ENCODE measurements at places on chromosomes 2 and 18. TPM values are rescaled to one million over a fixed set of nuclear protein-coding genes. Genes with fewer than 3 reads are reported as not detected.
A peak's percentile ranks its signal among the peaks of the same experiment; 100 is the strongest.

Gene FAM210A
- 28.1 TPM for total RNA-seq

Gene SLC5A6
- total RNA-seq, result 115 TPM

DNA sequence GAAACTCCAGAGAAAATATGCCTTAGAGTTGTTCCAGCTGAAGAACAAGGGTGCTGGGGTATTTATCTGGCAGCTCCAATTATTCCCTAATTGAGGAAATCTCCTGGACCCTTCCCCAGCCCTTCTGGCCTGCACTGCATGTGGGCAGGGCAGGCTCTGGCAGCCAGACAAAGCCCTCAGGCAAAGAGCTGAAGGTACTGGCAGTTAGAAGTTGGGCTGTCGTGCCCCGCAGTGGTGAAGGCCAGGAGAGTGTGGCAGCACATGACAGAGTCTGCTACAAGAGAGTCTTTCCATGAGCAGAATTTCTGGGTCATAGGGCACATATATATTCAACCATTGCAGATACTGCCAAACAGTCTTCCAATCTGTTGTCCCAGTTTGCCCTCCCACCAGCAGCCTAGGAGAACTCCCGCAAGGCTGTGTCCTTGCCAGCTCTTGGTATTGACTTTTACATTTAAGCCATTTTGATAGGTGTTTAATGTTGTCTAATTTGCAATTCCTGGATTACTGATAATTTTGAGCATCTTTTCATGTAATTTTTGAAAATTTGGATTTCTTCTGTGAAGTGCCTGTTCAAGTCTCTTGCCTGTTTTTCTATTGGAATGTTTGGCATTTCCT is 26.6 kb downstream of the ONECUT2 start:
- DNase-seq, result no peak

DNA sequence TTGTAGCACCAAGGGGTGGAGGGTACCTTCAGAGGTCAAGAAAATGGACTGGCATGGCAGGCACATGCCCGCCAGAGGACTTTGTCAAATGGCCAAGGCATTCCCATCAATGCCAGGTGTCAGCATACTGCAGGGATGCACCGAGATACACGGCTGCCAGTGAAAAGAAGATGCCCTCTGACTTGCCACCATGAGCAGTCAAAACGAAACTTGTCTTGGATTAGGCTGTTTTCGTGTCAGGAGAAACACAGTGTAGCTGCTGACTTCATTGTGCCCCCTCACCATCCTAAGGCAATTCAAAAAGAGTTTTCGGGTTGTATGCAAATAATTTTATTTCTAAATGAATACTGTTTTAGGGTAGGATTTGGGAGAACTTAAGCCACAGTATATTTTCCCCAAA is 181.5 kb downstream of the NAPG start:
- no peak for DNase-seq

GRCh38 chr2:113406114-113406513 is 31.4 kb upstream of the ZNG1B start:
- DNase-seq, result peak; percentile 73

- no peak for DNase-seq
Observed at GRCh38 chr2:188319838-188320237, 28.2 kb downstream of the GULP1 start.

DNA sequence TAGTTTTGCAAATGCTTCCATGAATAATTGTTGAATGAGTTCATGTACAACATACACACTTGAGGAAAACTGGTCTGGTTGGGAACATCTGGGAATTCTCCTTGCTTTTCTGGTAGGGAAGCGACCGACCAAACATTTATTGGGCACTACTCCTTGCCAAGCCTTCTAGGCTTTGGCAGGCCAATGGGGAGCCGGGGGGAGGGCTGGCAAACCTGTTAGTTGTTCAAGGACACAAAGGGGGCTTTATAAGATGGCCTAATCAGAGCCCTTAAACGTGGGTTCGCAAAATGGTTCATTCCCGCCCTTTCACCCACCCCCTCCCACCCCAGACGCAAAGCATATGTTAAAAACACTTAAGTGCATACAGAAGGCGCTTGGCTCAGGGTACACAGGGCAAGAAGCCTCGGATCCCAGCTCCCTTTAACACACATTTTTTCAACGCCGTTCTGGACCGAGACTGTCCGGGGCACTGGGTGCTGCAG is 844 bp upstream of the VSNL1 start:
- DNase-seq, result peak; percentile 88

DNA sequence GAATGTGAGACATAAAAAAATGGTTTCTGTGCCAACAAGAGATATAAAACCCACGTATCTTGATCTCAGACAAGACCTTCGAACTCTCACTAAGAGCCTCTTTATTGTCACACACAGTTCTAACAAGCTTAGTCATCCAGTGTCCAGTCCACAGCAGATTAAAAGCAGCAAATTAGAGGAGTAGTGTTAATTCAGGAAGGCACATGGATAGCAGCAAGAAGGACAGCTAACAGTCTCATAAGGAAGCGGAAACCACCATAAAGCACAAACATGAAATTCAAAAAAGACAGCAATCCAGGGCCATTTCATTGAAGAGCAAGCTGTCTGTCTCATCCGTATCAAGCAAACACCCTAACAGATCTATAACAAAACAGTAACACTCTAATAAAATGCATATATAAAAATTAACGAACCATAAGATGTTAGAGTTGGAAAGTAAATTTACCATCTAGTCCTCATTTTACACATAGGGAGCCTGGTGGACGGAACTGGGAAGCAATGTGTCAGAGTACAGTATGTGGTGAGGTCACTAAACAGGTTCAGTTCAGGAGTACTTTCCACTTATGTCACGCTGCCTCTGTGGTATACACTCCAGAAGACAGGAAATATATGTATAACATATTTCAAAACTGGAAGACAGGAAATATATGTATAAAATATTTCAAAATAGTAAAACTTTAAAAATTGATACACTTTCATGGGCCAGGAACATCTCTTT is 18.3 kb downstream of the AAK1 start:
- no peak for DNase-seq

DNA sequence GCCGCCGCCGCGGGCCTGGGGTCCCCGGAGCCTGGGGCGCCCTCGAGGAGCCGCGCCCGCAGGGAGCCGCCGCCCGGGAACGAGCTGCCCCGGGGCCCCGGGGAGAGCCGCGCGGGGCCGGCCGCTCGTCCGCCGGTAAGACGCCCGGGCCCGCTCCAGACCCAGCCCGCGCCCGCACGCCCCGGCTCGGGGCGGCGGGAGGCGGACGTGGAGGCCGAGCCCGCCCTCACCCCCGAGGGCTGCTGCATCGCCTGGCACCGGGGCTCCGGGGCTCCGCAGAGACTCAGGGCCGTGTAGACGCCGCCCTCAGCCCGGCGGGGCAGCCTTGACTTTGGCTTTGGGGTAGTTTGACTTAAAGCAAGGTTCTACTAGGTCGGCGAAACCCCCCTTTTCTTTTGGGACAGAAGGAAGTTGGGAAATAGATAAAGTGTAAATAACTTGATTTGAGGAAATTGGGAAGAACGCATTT is 335 bp downstream of the ERFE start:
- DNase-seq, result peak; percentile 74

DNA sequence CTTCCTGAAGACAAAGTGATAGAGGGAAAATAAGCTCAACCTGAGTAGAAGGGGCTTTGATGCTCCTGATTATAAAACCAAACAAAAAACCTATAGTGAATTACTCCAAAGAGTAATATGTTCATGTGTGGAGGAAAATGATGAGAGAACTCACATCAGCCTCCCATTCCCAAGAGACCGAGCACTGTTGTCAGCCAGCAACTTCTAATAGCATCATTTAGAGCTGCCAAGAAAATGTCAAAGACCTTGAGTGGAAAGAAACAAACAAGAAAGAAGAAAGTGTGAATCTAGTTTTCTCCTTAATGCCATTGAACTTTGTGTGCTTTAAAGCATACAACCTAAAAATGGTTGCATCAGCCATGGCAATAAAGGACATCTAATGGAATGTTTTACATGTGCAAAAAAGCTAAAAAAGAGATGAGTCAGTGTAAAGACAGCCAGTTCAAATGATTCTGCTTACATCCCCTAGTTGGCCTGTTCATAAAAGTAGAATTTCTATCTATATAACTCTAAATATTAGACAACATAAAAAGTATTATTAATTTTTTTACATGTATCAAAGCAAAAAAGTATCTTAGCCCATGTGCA is 1066.2 kb downstream of the TDRD15 start:
- DNase-seq, result no peak

DNA sequence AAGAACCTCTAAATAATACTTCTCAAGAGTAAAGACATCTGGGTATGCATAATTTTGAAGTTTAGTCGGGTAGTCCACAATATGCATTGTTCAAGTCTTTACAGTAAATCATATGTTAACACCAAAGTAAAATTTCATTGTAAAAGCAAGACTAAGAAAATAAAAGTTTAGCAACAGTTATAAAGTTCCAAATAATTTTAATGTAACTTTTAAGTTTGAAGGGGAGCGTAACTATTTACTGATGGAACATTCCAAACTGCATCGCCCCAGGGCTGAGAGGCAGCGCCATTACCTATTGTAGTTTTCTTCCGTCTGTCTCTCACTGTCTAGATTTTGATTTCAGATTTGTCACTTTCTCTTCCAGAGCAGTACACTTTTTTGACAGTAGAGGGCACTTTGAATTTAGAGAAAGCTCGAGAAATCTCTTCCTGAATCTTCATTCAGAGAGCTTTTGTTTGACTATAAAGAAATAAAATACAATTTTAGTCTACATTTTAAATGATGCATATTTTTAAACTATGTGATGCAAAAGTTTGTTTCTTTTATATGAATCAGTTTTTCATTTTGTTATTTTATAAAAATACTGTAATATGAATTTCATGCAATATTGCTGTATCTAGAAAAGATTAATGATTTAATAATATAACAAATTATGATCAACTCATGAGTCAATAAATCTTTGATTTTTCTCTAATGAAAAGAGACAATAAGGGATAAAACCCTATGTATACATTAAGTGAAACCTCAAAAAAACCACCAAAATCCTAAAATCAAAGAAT is 389.8 kb downstream of the FIGN start:
- DNase-seq, result no peak

DNA sequence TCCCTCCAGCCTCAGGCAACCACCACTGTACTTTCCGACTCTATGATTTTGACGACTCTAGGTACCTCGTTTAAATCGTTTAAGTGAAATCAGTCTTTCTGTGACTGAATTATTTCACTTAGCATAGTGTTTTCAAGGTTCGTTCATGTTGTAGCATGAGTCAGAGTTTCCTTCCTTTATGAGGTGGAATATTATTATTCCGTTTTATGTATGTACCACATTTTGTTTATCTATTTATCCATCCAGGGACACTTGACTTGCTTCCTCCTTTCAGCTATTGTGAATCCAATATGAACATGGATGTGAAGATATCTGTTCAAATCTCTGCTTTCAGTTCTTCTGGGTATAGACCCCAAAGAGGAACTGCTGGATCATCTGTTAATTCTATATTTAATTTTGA is 19.1 kb downstream of the IL1R2 start:
- no peak for DNase-seq

Measured in endodermal cell (in vitro differentiated cells).